Colonic mucosa (tissue), 4 donors: ENCODE measurements at places on chromosomes 3 and 15. TPM values are rescaled to one million over a fixed set of nuclear protein-coding genes. Genes with fewer than 3 reads are reported as not detected.

DNA sequence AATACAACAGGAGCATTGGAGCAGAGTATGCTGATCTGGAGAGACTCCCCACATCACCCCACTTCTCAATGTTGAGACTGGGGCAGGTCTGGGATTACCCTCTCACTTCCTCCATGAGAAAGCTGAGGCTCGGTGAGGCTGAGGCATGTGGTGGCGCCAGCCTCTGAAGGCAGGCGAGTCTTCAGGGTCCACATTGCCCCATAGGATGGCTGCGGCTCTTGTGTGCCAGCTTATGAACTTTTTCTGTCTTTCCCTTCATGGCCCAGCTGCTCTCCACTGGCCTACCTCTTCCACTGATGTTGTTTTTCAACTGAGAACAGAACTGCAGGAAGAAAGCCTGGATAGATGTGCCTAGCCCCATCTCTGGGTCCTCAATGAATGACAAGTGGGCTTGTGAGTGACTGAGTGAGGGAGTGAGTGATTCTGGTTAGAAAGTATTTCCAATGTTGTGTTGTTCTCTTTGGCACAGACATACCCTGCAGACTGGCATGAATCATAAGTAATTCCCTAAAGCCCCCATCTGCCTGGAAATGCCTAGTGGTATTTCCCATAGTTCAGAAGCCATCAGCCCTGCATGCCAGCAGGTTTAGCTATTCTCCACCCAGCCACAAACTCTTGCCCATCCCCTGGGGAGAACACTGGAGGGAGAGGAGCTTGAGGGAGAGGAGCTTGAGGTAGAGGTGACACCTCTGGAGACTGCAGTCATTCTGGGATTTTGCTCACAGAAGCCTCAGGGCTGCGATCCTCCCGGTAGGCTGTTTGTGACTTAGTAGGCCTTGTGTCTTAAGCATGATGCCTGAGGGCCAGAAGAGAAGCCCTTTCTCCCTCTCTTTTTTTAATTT, 56.9 kb downstream of the AMOTL2 start:
- peak; percentile 13 for DNase-seq

Gene SAMMSON
- total RNA-seq = not detected

DNA sequence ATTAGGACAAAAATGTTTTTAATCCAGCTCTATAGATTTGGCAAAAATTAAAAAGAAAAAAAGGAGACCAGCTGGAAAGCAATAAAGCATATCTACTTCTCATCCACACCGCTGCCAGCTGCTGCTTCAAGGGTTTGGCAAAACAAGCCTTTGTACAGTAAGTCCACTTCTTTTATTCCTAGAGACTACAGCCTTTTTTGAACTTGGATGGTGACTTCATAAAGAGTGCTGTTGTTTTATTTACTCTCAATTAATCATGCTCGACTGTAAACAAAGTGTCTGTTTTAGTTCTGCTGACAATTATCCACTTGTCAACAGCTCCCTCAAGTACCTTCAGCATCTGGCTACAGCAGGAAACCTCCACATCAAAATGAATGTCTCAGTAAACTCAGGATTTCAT, 12.3 kb upstream of the FOXB1 start:
- no peak for DNase-seq

Gene NDUFAF3
- total RNA-seq = 98.4 TPM

GRCh38 chr3:187994221-187995042, 159.5 kb upstream of the LPP start:
- DNase-seq = no peak
